Renal pelvis (tissue), 12 donors: ENCODE measurements at places on chromosomes 5 and 9. TPM values are rescaled to one million over a fixed set of nuclear protein-coding genes. Genes with fewer than 3 reads are reported as not detected.

GRCh38 chr5:57665146-57665936, 182.7 kb upstream of the ACTBL2 start:
- no peak for DNase-seq

GRCh38 chr9:70093944-70094343, 50.3 kb downstream of the MAMDC2 start:
- DNase-seq: no peak

DNA sequence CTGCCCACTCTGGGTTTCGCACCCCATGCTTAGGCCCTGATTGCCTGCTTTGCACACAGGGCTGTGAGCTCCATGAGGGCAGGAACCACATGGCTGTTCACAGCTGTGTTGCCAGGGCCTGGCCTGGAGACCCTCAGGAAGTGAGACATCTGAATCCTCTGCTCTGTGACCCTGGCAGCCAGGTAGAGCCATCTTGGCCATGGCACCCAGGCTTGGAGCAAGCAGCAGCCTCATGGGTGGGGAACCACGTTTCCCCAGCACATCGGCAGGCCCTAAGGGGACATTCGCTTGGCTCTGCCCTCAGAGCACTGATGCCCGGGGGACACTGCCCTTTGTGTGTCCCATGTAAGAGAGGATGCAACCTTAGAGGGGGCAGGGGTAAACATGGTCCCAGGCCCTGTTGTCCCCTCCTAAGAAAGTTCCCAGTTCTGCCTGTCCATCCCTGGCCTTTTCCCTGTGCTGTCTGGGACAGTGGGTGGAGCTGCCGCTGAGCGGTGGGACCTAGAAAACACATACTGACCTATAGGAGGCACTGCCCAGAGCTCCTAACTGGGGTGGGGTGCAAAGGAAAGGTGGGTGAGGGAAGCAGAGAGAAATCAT, 144.1 kb upstream of the IER5L start:
- DNase-seq: no peak

Gene PAEP
- 0.20 TPM for polyA plus RNA-seq

Gene RABL6
- 81.4 TPM for polyA plus RNA-seq

Gene RLN2
- 2.5 TPM for polyA plus RNA-seq

DNA sequence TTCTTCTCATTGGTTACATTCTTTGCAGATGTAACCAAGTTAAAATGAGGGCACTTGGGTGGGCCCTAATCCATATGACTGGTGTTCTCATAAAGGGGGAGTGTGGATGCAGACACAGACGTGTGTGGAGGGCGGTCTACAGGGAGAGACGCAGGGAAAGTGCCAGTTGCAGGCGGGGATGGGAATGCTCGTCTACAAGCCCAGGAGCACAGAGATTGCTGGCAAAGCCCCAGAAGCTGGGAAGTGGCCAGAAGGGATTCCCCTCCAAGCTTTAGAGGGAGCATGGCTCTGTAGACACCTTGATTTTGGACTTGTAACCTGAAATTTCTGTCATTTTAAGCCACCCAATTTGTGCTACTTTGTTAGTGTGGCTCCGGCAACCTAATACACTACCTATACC, 96.8 kb upstream of the CTSL start:
- no peak for DNase-seq

DNA sequence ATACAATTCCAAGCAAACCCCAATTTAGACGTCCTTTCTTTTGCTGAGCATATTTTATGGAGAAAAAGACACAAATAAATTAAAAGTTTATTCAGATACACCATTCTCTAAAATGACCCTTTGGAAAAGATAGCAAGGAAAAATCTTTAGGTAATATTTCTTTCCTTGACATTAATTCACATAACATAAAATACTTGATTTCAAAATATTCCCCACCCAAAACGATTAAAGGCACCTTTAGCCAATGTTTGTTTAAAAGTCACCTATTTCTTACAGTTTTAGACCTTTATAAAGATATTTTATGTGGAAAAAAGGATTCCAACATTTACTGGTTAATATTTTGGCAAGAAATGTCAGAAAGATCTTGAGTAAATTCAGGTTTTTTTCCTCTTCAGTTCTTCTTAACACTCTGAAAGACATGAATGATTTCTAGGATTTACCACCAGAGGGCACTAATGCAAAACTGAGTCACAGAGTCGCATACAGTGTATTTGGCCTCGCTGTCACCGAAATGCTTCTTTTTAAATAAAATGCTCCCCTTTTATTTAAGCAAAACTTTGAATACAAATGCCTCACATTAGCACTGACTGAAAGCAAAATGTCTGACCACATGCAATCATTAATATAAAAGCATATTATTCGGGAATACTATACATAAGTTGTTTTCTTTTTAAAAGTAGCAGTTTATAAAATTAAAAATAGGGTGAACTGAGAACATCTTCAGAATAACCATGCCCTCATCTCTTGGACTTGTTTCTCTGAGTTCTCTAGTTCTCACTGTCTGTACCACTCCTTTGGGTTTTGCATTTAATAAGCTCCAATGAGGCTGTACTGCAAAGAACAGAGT, 122.5 kb downstream of the SLC1A3 start:
- DNase-seq: peak; percentile 72
